EH (cell line): ENCODE measurements at places on chromosomes 5 and 9.

DNA sequence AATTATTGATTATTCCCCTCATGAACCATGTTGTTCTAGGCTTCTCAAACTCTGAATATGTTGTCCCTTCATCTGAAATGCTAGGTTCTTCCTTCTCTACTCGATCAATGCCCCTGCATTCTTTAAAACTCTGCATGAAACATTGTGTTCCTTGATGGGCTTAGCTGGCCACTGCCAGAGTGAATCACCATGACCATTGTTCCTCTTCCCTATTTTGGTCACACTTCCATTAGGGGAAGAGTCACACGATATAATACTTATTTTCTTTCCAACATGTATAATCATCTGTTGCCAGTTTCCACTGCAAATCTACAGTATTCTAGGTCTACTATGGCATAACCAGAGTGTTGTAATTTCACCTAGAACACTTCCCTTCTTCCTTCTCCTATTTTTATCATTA lies 247.9 kb downstream of the TRPM3 start:
- DNase-seq = no peak

DNA sequence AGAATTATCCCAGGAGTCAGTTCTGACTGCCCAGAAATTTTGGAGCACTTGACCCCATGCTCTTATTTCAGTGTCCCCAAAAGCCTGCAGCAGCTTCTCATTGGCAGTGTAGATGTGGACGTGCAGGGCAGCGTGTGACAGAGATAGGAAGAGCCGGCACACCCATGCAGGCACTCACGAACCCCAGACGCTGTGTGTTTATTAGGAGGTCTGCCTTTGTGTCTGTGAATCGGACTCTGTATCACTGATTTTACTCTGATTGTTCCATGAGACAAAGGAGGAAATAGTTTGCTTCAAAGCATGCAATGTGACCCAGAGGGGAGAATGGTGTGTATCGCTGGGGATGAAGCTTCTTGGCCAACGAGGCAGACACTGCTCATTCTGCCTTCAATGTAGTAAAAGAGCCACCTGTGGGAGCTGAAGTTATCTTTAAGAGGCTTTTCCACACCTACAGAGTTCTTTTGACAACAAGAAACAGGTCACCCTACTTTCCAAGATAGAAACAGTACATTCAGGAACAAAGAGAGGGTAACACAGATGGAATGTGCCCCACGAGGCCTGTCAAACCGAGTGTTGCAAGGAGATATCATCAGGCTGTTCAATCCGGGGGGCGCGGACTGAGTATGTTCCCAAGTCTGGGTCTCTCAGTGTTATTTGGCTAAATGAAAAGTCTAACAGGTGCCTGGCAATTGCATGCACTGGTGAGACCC lies 224.0 kb downstream of the NTRK2 start:
- no peak for DNase-seq

GRCh38 chr5:17219006-17219422 lies 1.6 kb downstream of the BASP1 start:
- peak; percentile 48 for DNase-seq

DNA sequence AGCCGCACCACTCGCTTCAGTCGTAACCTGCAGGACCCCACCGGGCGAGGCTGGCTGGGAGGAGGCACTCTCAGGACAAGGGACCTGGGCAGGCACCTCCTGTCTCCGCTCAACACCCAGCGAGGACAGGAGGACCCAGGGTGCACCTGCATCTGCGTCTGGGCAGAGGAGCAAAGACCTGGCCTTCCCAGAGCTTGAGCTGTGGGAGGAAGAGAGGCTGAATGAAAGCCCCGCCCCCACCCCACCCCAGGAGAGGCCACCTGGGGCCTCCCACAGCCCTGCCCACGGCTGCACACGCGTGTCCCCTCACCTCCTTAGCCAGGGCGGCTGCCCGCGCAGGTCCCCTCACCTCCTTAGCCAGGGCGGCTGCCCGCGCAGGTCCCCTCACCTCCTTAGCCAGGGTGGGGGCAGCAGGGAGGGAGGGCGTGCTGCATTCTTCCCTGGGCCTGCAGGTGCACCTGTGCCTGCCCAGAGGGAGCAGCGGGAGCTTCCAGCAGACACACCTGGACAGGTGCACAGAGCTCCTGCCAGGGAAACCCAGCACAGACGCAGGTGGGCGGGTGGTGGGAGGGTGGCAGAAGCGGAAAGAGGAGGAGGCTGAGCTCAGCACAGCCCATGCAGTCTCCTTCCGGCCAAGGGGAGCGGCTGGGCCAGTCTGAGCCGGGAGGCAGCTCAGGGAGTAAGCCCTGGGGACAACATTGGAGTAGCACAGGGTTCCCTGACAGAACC lies 18.5 kb upstream of the SLC12A7 start:
- DNase-seq = no peak

DNA sequence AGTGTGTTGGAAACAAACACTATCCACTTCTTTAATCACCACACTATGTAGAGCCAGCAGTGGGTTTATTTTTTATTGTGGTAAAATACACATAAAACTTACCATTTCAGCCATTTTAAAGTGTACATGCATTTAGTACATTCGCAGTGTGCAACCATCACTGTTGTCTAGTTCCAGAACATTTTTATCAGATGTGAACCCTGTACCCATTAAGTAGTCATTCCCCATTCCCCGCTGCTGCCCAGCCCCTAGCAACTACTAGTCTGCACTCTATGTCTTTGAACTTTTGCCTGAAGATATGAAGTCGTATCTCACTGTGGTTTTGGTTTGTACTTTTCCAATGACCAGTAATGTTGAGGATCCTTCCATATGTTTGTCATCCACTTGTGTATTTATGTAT lies 30.2 kb upstream of the F2R start:
- no peak for DNase-seq
